Activated CD8-positive, alpha-beta memory T cell treated with anti-CD3 and anti-CD28 coated beads, Interleukin-2, amount 50 U/mL, for 48 hours (primary cell): ENCODE measurements at places on chromosomes 4 and X.

- no peak for DNase-seq
These were observed 2057.9 kb downstream of the PCDH7 start for GRCh38 chr4:32778025-32778424.

GRCh38 chr4:80016506-80016905 lies 56.5 kb downstream of the ANTXR2 start:
- DNase-seq: no peak

GRCh38 chr4:158208963-158209640 lies 1.2 kb upstream of the TMEM144 start:
- no peak for DNase-seq

DNA sequence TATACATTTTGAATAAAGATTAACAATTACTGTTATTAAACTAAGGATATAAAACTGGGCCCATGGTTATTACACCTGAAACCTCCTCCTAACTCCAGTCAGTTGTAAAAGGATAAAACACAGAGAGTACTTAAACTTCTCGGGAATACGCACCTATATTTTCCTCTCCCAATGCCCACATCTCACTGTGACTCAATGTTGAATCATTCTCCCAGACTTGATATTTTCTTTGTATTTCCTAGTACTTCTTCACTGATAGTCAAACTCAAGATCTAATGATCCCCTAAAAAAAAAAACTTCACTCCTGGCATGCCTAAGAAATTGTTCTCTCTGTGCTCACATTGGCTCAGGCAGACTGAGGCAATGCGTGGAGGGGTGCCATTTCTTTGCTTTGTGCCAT lies 212.5 kb upstream of the DKK2 start:
- no peak for DNase-seq

DNA sequence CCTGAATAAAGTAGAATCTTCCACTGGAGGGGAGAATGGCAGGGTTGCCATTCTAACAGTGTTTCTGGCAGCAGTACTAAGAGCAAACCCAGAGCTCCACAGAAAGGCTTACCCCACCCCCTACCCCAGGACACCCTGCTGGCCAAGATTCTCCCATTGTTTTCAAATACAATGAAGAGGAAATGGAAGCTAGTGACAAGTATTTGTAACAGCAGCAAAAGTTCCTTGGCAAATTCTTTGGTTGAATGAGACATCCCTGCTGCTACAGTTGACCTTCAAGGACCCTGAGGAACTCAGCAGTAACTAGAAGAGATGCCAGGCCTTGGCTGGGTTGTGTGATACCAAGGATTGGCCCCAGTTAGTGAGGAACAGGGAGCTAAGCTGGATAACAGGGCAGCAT lies 124.2 kb upstream of the DGKK start:
- DNase-seq: no peak

DNA sequence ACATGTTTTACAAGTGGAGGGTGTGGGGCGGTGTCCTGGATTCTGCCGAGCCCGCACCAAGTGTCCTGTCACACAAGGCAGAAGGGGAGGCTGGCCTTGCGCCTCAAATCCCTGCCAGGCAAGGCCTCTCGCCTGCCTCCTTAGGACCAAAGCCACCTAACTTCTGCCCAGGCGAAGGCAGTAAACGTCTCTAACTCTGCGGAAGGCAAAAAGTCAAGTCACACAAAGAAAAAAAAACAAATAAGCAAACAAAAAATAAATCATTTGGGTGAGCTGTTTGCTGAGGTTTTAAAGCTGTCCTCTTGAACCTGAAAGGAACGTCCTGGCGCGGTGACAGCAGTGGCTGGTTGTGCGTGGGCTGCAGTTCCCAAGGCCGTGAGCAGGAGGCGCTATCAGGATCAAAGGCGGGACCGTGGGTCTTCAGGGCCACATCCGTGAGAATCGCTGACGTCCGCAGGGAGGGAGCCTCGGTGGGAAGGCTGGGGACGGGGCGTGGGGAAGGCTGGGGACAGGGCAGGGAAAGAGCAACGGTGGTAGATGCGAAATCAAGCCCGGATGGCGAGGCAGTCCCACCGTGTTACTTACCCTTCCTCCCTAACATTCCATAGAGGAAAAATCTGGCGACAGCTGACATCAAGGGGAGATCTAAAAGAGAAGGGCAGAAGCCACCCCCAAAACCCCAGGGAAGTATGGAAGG lies 99.1 kb downstream of the TRAPPC11 start:
- DNase-seq: no peak

- DNase-seq: no peak
These were observed 94.8 kb downstream of the DNAAF6 start for GRCh38 chrX:107301253-107301652.

- DNase-seq: no peak
These were observed 121.6 kb upstream of the TBC1D9 start for GRCh38 chr4:140877781-140878180.
